Calu3 (cell line): ENCODE measurements at places on chromosomes 11 and 22. TPM values are rescaled to one million over a fixed set of nuclear protein-coding genes. Genes with fewer than 3 reads are reported as not detected.

GRCh38 chr11:1916132-1916985, 3.1 kb upstream of the TNNT3 start:
- DNase-seq = no peak

- DNase-seq = no peak
These were observed 968 bp downstream of the RHBDD3 start for GRCh38 chr22:29266564-29267461.

DNA sequence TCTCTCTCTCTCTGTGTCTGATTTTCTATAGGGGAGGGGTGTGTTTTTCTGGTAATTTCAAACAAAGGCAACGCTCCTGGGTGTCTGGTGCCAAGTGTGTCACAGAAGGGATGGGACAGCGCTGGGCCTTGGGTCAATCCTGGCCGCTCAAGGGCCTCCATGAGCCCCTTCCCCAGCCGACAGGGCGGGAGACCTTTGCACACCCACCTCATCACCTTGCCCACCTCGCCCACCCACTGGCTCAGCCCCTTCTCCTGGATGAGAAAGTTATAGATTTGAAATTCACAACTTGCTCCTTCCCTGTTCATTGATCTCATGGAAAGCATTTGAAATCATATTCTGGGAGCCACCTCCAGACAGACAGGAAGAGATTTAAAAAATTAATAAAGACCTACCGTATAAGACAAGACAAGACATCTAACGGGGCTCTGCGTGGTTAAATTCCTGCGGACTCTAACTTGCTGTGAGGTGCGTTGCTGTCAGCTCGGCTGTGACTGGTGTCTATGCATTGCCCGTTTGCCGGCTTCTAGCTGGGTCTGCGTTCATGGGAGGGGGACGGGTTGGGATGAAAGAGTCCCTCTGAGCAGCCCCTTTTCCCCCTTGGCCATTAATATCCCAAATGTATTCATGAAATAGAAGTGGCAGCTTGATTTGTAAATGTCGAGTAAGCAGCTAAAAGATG, 27.0 kb downstream of the MPPED1 start:
- no peak for DNase-seq

The APOBEC3F gene
- 22.2 and 24.1 TPM in 2 replicates for total RNA-seq
